Stimulated activated CD8-positive, alpha-beta memory T cell treated with anti-CD3 and anti-CD28 coated beads, Interleukin-4, amount 100 ng/mL, for 4 hours (primary cell): ENCODE measurements at places on chromosomes 5 and 9.

GRCh38 chr5:115702025-115702424, 76.2 kb upstream of the TMED7 start:
- DNase-seq = no peak

GRCh38 chr5:78801413-78801812, 152.8 kb upstream of the LHFPL2 start:
- no peak for DNase-seq

DNA sequence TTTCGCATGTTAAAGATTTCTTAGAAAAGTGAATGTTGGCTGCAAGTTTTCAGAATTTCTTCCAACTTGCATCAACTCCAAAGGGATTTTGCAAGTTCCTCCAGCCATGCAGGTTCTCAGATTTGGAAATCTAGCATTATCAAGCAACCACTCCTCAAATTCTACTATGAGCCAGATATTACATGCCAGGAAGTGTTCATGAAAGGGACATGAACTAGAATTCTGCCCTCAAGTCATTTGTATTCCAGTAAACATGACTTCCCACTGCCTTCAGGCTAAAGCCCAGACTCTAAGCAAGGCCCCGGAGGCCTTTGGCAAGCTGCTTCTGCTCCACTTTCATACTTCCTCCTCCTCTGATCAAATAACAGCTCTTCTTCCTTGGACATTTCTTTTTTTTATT, 111.3 kb upstream of the PAPPA start:
- no peak for DNase-seq

DNA sequence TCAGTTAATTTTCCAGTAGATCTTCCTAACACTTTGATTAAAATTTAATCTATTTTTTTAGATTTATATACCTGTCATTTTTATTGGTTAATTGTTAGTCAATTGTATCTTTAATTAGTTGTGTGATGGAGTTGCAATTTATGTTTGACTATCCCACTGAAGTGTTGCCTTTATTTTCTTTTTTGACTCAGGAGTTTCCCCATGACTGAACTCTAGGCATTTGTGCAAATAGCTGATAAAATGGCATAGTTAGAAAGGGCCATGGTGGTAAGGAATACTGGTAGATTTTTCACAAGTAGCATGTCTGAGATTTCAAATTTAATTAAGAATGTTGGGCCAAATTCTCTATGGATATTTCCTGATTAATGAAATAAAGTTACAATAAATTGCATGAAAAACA, 273.1 kb upstream of the DAB2 start:
- DNase-seq = no peak

DNA sequence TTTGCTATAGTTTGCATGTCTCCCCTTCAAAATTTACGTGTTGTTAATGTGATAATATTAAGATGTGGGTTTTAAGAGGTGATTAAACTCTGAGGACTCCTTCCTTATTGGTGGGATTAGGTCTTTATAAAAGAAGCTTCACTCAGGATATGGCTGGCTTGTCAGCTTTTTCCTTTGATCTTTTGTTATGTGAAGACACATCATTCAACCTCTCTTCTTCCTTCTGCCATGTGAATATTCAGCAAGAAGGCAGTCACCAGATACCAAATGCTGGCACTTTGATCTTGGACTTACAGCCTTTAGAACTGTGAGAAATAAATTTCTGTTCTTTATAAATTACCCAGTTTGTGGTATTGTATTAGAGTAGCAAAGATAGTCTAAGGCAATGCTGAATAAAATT, 855.9 kb upstream of the CDH10 start:
- no peak for DNase-seq

DNA sequence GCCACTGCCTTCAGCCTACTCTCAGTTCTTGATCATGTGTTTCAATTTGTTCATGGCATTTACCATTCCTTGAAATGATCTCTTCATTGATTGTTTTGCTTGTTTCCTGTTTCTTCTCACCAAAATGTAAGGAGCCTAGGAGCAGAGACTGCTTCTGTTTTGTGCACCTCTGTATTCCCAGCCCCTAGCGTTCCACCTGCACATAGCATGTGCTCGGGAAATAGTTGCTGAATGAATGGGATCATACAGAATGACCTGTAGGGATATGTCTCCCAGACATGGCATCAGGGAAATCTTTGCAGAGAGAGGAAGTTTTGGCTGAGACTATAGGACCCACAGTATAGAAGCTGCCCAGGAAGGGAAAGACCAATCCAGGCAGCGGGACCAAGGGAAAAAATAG, 6.2 kb upstream of the CERCAM start:
- DNase-seq = no peak

- no peak for DNase-seq
These were observed 8.4 kb downstream of the NDUFS4 start for GRCh38 chr5:53568871-53569270.

DNA sequence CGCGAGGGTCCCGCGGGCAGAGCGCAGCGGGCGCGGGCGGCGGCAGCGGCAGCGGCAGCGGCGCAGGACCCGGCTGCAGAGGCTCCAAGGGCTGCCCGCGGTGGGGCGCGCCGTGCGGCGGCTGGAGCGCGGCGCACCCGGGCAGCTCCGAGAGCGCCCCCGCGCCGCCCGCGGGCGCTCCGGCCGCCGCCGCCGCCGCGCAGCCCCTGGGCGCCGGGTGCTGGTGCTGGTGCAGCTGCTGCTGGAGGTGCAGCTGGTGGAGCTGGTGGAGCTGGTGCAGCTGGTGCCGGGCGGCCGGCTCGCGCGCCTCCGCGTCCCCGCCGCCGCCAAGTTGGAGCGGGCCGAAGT, 644 bp downstream of the IER5L start:
- DNase-seq = no peak

GRCh38 chr9:124078641-124079040, 67.1 kb downstream of the LHX2 start:
- DNase-seq = no peak

DNA sequence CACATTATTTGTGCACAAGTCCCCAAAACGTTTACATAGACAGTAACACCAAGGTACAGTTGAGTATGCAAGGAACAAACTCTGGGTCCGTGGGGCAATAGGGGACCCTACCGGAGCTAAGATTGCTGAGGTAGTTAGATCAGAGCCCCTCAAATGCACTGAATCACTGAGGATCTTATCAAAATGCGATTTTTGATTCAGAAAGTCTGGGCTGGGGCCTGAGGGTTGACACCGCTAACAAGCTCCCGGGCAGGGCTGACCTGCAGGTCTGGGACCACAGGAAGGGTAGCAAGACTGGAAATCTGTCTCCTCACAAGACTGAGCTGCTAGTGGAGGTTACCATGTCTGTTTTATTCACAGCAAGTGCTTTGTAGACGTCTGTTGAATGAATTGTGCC, 1.8 kb upstream of the IL3 start:
- no peak for DNase-seq

DNA sequence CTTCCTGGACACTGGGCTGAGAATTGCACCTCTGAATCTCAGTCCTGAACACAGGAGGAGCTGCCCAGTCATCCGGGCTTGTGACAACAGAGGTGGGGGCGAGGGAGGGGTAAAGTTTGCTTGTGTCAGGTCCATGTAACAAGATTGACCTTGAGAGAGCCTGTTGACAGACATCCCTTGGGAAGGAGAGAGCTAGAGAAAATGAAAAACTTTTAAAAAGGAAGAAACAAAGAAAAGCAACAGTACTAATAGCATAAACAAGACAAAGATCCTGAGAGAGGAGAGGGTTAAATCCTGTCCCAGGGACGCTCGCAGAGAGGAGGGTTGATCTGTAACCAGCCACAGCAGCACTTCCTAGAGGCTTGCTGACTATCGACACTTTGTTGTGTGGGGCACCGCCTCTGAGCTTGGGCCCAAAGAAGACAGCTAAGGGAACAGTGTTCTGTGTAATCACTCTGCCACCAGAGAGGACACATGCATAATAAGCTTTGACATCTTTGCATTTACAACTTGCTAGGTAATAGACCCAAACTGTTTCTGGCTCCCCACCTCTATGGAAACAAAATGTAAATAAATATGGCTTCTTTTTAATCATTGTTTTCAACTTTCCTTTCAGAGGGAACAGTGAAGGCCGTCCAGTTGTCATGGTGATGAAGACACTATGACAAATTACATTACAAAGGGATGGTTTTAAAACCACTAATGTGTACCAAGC, 363.7 kb downstream of the CSNK1G3 start:
- no peak for DNase-seq

DNA sequence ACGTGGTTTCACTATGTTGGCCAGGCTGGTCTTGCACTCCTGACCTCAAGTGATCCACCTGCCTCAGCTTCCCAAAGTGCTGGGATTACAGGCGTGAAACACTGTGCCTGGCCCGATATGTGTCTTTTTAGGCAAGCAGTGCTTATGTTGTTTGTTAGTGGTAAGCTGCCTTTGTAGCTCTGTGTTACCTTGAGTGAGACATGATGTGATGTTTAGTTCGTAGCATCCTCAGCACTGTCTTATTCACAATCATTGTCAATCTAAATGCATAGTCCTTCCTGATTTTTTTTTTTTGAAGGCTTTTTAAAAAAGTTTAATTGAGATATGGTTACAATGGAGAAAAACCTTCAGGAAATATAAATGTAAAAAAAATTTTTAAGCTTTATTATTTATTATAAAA, 45.5 kb downstream of the EXOSC2 start:
- DNase-seq = no peak

DNA sequence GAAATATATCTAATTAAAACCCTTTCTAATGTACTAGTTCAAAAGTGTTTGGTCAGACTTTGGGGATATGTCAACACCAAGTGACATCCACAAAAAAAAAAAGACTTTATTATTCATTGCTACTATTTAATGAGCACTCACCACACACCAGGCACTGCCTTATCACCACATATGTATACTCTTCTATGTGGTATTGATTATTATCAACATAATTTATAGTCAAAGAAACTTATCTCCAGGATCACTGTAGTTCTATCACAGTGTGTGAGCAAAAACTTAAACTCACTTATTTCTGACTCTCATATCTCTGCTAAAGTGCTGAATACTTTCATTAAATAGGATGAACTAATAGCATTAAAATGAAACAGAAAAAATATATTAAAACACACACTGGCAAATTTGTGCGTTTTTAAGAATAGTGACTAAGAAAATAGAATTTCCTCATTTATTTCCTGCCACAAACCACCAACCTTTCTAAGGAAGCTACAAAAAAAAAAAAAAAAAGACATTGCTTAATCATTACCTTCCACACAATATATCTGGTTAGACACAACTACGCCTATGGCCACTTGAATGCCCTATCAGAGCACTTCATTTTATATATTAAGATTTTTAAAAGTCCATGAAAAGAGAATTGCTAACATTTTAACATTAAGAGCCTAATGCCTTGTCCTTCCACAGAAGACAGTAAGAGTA, 12.8 kb downstream of the SLCO4C1 start:
- DNase-seq = no peak

DNA sequence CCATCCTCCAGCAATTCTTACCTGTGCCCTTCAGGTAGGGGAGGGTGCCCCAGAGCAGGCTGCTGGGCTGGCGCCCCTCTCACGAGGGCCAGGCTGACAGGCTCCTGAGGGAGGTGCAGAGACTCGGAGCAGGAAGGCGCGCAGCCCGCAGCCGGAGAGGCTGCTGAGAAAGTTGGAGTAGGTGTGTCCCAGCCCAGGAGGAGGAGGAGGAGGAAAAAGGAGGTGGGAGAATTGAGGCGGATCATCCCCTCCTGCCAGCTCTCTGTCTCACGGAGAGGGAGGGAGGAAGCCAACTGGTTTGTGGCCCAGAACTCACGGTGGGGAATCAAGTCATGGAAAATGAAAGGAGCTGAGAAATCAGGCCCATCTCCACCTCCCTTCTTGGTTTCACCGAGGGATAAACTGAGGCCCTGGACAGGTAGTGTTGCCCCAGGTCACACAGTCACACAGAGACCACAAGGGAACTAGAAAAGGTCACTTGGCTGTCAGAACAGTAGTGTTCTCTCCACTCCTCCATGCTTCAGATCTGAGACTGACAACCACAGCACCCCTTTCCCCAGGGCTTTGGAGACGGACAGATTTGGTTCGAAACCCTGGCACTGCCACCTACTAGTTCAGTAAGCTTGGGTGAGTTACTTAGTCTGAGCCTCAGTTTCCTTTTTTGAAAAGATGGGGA, at the start of gene FAT2:
FAT2 (minus strand) TSS at position 188 of the 676 bp plus-strand sequence. CDS start 22,400 bp downstream, outside the sequence.
- no peak for DNase-seq
